Neuronal stem cell (in vitro differentiated cells): ENCODE measurements at places on chromosomes 7 and 10.

DNA sequence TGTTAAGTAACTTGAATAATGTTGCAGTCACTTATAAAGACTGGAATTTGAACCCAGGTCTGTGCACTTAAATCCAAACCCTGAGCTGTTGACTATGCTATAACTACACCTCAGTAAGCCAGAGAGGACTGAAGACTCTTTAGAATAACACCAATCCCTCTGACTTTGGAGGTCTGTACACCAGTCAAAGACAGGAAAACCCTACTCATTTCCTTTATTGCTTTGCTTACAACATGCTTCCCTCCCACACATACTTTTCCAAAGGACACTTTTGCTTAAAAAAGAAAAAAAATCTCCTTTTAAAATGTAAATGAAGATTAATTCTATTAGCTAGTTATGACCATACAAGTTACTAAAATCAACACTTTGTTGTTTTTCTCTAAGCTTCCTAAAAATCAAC lies 184.7 kb upstream of the KCTD7 start:
- DNase-seq = no peak

- no peak for DNase-seq
Observed at GRCh38 chr10:122495406-122496340, 34.3 kb downstream of the HTRA1 start.

DNA sequence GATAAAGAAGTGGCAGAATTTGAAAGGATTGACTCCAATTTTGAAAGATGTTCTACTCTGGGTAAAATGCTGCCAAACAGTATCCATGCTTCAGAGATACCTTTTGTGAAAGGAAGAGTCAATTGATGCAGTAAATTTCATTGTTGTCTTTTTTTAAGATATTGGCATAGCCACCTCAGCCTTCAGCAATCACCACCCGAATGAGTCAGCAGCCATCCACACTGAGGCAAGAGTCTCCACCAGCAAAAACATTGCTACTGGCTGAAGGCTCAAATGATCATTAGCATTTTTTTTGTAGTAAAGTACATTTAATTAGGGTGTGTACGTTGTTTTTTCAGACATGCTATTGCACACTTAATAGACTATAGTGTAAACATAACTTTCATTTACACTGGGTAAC lies 31.7 kb upstream of the CYP26C1 start:
- DNase-seq = no peak

GRCh38 chr10:112797197-112797596 lies 152.8 kb upstream of the TCF7L2 start:
- no peak for DNase-seq

DNA sequence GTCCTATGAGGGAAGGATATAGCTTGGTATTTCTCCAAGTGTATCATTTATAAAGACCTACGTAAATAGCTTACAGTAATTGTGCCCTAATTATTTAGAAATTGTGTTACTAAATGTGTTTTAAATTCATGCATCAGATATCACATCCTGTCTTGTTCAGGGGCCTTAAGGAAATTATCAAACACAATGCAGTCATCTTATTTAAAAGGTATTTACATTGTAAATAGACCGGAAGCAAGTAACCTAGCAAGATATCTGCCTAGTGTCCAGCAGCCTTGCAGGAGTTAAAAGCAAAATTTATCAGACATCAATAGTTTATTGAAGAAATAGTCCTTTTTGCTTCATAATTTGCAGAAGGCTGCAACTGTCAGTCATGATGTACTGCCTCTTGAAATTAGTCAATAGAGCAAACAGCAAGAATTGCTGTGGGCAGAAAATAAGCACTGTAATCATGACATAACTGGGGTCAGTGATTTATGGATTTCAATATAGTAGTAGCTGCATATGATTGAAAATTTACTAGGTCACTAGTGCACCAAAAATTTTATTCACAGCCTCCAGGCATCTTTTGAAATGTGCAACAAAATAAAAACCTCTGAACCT lies 23.1 kb downstream of the GLRX3 start:
- no peak for DNase-seq

GRCh38 chr7:131655866-131656265 lies 99.4 kb upstream of the PODXL start:
- DNase-seq = no peak

DNA sequence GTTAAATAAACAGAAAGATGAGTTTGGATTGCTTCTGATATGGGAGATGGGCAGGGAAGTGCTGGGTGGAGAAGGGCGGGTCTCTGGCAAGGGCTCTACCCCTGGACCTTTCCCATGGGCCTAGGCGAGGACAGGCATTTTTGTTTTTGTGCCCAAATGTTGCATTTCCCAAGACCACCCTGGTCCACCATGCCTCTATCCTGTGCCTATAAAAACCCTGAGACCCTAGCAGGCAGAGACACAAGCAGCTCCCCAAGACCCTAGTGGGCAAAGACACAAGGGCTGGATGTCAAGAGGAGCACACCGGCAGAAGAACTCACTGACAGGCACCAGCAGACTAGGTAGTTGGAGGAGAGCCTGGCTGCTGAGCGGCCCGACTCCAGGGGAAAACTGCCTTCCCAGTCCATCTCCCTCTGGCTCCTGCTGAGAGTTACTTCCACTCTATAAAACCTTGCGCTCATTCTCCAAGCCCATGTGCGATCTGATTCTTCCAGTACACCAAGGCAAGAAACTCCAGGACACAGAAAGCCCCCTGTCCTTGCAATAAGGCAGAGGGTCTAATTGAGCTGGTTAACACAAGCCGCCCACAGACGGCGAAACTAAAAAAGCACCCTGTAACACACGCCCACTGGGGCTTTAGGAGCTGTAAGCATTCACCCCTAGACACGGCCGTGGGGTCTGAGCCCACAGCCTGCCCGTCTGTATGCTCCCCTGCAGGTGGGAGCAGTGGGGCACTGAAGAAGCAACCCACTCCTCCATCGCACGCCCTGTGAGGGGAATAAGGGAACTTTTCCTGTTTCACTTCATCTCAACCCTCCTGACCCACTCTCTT lies 291.4 kb downstream of the PTPRN2 start:
- DNase-seq = no peak
